AG08396 (cell line): ENCODE measurements at places on chromosomes 4 and X.

DNA sequence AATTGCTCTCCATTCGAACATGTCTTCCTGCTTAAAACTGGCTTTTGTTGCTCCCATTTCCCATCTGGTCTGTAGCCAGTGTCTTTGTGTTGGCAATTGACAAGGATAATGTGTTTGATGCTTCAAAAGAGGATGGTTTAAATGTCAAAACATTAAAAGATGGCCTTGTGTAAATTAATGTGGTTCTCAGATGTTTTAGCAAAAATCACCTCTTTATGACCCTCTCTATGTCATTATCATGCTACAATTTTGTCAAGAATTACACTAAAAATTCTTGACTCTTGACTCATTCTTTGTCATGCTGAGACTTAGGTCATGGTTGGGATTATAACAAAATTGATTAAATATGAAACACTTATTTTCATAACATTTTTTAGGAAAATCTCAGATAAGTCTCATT lies 47.4 kb downstream of the TMEM131L start:
- DNase-seq = no peak

DNA sequence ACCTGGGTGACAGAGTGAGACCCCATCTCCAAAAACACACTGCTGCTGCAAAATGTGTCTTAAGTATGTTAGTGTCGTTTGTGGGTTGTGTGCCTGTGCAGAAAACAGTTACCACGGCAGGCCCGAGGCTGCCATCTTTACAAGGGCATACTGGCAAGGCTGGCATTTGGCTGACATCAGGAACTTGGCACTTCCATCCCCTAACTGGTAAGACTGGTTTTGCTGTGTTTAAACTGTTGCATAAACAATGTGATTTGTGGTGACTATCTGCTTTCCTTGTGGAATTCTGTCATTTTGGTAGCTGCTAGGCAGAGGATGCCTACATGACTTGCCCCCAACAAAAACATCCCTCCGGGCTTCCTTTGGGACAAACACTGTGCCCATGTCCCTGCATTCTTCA lies 12.3 kb downstream of the LRP2BP start:
- DNase-seq = no peak

DNA sequence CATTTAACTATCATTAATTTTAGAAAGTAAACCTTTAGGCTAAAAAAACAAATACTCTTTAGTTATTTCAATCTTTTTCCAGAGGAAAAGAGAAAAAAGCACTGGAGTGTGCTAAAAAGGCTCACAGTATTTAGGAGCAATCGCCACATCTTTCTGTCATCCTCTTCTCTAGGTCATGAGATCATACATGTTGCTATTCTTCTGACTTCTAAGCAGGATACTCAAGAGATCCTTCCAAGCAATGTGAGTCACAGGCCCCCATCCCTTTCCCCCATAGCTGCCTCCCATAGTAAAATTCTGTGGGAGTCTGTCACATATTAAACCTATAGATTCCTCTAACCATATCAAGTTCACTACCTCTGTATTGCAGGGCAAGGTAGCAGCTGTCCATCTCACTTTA lies 7.7 kb downstream of the EDNRA start:
- DNase-seq = no peak

- DNase-seq = no peak
Measured at GRCh38 chr4:80876810-80877209, 153.7 kb upstream of the BMP3 start.

- DNase-seq = no peak
Measured at GRCh38 chr4:175435381-175435783, 376.7 kb downstream of the GPM6A start.

DNA sequence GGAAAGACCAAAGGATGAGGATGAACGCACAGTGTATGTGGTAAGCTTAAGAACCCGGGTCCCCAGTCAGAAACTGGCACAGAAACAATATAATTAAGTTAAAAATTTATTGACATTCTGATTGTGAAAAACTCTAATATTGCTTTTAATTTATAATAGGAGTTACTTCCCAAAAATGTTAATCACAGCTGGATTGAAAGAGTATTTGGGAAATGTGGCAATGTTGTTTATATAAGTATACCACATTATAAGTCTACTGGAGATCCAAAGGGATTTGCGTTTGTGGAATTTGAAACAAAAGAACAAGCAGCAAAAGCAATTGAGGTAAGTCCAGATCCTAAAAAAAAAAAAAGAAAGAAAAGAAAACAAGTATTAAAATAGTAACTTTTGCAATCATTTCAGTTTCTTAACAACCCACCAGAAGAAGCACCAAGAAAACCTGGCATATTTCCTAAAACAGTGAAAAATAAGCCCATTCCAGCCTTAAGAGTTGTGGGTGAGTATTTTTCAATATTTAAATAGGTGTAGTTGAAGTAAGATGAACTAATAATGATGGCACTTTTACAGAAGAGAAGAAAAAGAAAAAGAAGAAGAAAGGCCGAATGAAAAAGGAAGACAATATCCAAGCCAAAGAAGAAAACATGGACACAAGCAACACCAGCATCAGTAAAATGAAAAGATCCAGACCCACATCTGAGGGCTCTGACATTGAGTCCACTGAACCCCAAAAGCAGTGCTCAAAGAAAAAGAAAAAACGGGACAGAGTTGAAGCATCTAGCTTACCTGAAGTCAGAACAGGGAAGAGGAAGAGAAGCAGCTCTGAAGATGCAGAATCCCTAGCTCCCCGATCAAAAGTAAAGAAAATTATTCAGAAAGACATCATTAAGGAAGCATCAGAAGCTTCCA lies 9.9 kb downstream of the LARP7 start:
- DNase-seq = no peak

GRCh38 chrX:74492720-74493201 lies 71.5 kb downstream of the SLC16A2 start:
- no peak for DNase-seq
